CD8-positive, alpha-beta memory T cell (primary cell): ENCODE measurements at places on chromosomes 11 and 22. TPM values are rescaled to one million over a fixed set of nuclear protein-coding genes. Genes with fewer than 3 reads are reported as not detected.

- DNase-seq: no peak
- H3K27ac ChIP-seq: no peak overlapping the region
- no peaks in the 10 kb centered on the region for H3K27me3 ChIP-seq
- H3K4me1 ChIP-seq: no peaks in the 10 kb centered on the region
- no peak overlapping the region for H3K4me3 ChIP-seq
Observed at GRCh38 chr22:17412232-17412631, 43.0 kb downstream of the CECR2 start.

- H3K4me3 ChIP-seq: no peak overlapping the region
- H3K4me1 ChIP-seq: no peaks in the 10 kb centered on the region
- peak; percentile 32 for DNase-seq
- no peak overlapping the region for H3K27ac ChIP-seq
- H3K27me3 ChIP-seq: no peaks in the 10 kb centered on the region
Observed at GRCh38 chr11:65204646-65205601, 23.2 kb downstream of the CAPN1 start.

GRCh38 chr22:29917052-29917902 is 34.3 kb downstream of the MTMR3 start:
- DNase-seq: no peak
- no peak overlapping the region for H3K4me3 ChIP-seq
- no peaks in the 10 kb centered on the region for H3K36me3 ChIP-seq

DNA sequence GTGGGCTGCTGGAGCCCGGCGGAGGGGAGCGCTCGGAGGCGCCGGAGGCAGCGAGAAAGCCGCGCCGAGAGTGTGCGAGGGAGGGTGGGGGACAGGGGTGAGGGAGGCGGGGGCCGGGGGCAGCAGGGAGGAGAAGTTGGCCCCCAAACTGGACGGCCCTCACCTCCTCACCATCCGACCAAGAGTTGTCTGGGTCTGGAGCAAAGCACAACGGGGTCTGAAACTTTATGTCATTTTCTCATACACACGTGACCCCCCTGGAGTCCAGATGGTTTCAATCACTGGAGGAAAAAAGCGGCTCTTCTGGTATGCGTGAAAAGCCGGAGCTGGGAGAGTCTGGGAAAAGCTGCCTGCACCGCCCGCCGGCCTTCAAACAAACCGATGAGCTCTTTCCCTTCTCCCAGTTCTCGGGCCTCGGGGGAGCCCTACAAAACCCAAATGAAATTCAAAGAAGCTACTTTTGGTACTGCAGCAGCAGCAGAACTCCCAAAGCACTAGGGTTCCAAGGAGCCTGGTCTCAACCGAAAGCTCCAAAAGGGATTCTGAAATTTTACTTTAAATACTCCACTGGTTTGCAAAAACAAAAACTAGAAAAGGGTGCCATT is 39.7 kb upstream of the AKIP1 start:
- H3K27me3 ChIP-seq: peaks cover 18% of the 10 kb centered on the region
- no peaks in the 10 kb centered on the region for H3K36me3 ChIP-seq
- DNase-seq: no peak
- no peak overlapping the region for H3K4me3 ChIP-seq

DNA sequence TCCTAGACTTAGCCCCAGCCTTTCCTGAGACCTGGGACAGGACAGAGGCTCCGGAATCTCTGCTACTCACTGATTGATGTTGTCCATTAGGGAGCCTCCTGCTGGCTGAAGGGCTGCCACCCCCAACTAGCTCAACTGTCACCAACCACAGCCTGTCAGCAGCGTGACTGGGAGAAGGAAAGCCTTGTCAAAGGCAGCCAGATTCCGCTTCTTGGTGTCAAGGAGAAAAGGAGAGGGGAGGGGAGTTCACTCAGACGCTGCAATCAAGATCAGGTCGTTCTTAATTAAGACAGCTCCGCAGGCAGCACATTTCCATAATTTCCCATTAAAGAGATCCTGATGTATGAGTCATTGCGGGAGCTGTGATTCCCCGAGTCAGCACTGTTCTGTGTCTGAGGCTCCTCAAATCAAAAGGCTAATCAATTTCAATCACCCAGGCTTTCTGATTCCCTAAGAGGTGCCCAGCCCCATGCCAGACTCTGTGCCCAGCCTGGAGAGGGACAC is 152.8 kb upstream of the ZBED5 start:
- no peak for DNase-seq
- H3K4me3 ChIP-seq: no peak overlapping the region
- H3K27ac ChIP-seq: no peak overlapping the region
- no peaks in the 10 kb centered on the region for H3K36me3 ChIP-seq

DNA sequence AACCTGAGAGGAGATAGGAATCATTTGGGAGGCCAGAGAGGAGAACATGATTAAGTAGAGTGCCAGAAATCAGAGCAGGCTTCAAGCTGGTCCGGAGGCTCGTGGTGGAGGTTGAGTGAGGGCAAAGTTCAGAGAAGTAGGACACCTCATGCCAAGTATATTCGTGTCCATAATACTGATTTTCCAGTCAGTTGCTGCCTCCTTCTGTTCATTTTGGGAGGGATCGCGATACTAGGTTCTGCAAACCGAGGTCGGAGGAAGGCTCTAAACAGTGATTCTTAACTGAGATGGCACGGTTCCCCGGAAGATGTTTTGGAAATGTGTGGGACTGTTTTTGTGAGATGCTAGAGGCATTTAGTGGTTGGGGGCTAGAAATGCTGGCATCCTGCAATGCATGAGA is 13.6 kb upstream of the CD3E start:
- H3K27ac ChIP-seq: no peak overlapping the region
- DNase-seq: no peak
- H3K4me1 ChIP-seq: peaks cover 7% of the 10 kb centered on the region
- no peaks in the 10 kb centered on the region for H3K36me3 ChIP-seq
- no peaks in the 10 kb centered on the region for H3K27me3 ChIP-seq

DNA sequence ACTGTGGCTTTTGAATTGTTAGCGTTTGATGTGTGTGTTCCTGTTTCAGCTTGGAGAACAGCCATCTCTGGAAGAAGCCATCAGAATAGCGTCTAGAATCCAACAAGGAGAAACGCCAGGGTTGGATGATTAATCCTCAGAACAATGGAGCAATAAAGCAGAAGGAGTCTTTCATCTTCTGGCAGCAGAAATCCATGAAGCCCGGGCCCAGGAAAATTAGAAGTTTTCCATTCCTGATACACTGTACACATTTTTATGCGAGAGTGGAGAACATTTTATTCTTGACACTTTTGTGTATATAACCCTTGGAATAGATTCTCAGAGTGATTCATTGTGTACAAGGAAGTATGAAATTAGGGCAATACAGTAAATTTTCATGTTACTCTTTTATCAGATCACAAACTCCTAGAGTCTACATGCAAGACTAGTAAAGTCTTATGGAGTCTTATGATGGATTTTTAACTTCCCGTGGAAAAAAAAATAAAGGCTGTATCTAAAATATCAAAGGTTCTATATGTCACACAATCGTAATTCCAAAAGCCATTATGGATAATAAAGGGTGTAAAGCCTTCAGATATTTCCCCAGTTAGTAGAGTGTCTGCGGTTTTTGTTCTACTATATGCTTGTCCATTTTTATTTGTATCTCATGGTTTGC is 45.9 kb upstream of the WEE1 start:
- H3K27me3 ChIP-seq: no peaks in the 10 kb centered on the region
- no peak overlapping the region for H3K4me3 ChIP-seq
- no peak for DNase-seq
- peaks cover 17% of the 10 kb centered on the region for H3K36me3 ChIP-seq
- no peaks in the 10 kb centered on the region for H3K4me1 ChIP-seq

DNA sequence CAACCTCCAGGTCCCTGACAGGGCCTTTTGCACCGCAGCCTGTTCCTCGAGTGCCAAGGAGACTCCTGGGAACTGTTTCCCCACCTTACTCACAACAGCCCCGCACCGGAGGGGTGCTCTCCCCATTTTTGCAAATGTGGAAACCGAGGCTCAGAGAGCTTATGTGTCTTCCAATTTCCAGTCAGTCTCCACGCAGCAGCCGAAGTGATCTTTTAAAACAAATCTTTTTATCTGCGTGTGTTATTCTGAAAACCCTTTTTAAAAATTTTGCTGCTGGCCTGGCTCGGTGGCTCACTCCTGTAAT is 409 bp upstream of the TMEM134 start:
- no peak for DNase-seq
- H3K4me1 ChIP-seq: peaks cover 30% of the 10 kb centered on the region
- no peaks in the 10 kb centered on the region for H3K27me3 ChIP-seq

GRCh38 chr22:17164392-17165024 is 5.4 kb upstream of the HDHD5 start:
- DNase-seq: no peak
- peaks cover 7% of the 10 kb centered on the region for H3K4me1 ChIP-seq
- no peaks in the 10 kb centered on the region for H3K27me3 ChIP-seq
- no peak overlapping the region for H3K4me3 ChIP-seq
- no peak overlapping the region for H3K27ac ChIP-seq
- H3K36me3 ChIP-seq: no peaks in the 10 kb centered on the region

Gene H19
- total RNA-seq: not detected

Gene FLRT1
- not detected for total RNA-seq

Gene ANKK1
- total RNA-seq: 0.57 TPM

Gene GVQW3
- 2.5 TPM for total RNA-seq

Gene RAG1
- 0.27 TPM for total RNA-seq

Gene OPCML
- not detected for total RNA-seq

Gene FAM111B
- total RNA-seq: 46.5 TPM
